C1 segment of cervical spinal cord (tissue), 14 donors: ENCODE measurements at places on chromosomes 1 and 21.
A peak's percentile ranks its signal among the peaks of the same experiment; 100 is the strongest.

GRCh38 chr1:85121744-85122143 is 73.4 kb upstream of the MCOLN3 start:
- DNase-seq, result no peak

- DNase-seq, result no peak
Measured at GRCh38 chr1:8649027-8649426, 168.4 kb downstream of the RERE start.

GRCh38 chr1:223180731-223181321 is 37.8 kb upstream of the TLR5 start:
- DNase-seq, result no peak

- peak; percentile 61 for DNase-seq
Measured at GRCh38 chr1:147700042-147701006, 30.0 kb upstream of the ACP6 start.

DNA sequence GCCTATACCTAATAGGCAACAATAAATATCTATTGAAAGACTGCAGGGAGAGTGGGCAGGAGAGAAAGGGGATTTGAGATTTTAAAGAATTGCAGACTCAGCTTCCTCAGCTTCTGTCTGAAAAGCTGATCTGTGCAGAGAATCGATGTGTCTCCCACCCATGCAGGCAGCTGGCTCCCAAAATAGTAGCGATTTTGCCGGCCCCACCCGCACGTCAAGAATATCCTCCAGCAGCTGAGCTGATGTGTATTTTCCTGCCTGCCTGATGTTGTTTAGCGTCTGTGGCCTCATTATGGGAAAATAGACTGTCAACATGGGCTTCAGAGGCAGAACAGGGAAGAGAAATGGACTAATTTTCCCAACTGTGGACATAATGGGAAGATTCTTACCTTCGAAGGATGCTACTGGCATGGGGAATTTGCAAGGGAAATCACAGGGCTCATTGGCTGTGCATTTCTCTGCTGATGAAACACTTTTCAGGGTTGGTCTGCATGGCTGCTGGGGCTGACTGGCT is 699.8 kb downstream of the PTPRU start:
- no peak for DNase-seq

- no peak for DNase-seq
Measured at GRCh38 chr1:150089846-150090520, 22.4 kb downstream of the VPS45 start.

GRCh38 chr1:92511541-92511940 is 24.8 kb upstream of the GFI1 start:
- no peak for DNase-seq

DNA sequence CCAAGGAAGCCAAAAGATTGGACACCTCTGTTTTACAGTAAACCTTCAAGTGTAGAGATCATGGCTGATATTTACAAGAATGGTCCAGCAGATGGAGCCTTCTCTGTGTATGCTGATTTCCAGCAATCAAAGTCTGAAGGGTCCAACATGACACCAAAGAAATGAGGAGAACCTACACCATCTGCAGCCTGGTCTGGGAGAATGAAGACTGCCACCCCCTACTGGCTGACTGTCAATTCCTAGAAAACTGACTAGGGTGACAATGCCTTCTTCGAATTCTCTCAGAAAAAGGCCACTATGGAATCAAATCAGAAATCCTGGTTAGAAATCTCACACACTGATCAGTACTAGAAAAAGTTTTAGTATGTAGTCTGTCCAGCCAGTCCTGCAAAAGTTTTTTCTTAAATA is 83.3 kb downstream of the CDC42BPA start:
- no peak for DNase-seq

DNA sequence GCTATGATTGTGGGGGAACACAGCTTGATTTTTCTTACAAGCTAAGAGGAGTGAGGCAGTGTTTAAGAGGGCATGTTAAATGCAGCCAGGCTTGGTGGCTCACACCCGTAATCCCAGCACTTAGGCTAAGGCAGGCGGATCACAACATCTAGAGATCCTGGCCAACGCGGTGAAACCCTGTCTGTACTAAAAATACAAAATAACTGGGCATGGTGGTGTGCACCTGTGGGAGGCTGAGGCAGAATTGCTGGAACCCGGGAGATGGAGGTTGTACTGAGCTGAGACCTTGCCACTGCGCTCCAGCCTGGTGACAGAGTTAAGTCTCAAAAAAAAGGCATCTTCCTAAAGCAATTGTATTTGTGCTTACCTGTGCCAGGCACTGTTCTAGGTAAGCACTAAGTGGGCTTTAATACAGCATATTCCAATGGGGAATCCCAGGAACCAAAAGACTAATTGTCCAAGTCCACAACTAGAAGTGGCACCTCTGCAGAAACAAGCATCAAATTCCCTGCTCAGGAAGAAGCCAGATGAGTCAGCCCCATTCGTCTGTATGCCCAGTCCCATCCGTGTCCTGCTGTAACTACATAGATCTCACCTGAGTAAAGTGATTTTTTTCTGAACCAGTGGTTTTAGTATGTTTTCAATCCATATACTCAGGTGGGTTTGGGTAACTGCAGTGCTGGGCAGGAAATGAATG is 4.6 kb downstream of the RCC1 start:
- no peak for DNase-seq

DNA sequence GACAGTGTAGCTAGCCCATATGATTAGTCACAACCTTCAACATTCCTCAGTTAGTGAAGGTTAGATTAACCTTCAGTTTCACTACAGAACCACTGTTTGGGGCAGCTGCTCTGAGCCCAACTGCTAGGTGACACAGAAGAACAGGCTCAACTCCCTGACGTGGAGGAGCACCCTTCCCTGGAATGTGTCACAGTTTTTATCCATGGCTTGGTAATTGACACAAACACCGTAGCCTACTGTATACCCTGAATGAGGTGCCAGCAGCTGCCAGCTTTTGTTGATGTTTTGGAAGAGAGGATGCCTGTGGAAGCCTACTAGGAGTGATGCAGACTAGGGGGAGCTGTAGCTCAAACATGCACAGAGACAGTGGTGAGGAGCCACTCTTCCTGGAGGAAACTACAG is 56.6 kb upstream of the CR2 start:
- no peak for DNase-seq

DNA sequence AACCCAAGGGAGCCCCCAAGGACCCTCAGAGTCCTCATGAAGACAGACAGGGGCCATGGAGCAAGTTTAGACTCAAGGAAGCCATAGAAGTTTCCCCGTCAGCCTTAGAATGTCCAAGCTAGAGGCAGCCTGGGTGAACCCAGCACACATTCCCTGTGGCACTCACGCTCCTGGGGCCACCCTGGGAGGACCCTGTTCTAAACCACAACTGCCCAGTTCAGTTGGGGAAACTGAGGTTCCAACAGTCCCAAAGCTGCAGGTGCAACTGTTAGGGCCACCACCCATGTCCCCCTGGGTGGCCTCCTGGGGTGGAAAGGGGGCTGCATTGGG is 9.3 kb downstream of the WNT3A start:
- no peak for DNase-seq

GRCh38 chr1:31938184-31938975 is at the start of gene PTP4A2:
Gene PTP4A2 (minus strand): TSS chr1:31938368. CDS start chr1:31919065, 19,303 bp downstream.
- DNase-seq, result peak; percentile 61

- DNase-seq, result no peak
Measured at GRCh38 chr1:115337633-115338456, at the start of gene NGF. Gene NGF (minus strand): TSS chr1:115338249. CDS start chr1:115286795, 51,454 bp downstream.
